ENCODE measurements at places on chromosomes 6 and 20. TPM values are rescaled to one million over a fixed set of nuclear protein-coding genes. Genes with fewer than 3 reads are reported as not detected.

PHACTR1 gene
- total RNA-seq: 5.6 TPM

COL9A3 gene
- total RNA-seq: 10.2 TPM

DNA sequence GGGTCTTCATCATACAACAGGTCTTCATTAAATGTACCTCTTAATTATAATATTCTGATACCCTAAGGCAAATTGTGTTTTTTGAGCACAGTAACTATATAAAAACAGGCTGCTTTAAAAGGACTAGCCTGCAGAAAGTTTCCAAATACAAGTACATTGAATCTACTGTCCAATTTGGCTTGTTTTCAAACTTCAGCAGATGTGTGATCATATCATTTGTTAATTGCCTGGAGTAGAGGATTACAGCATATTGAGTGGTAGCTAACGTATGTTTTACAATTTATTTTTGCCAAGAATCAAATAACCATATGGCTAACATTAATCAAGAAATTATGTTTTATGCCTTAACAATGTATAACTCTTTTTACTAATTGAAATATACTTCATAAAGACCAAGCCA is 12.6 kb downstream of the TINAG start:
- no peak for DNase-seq

TRAPPC3L gene
- total RNA-seq: 0.80 TPM

C6orf141 gene
- total RNA-seq: 9.4 TPM
